ENCODE measurements at places on chromosomes 16 and 17.

DNA sequence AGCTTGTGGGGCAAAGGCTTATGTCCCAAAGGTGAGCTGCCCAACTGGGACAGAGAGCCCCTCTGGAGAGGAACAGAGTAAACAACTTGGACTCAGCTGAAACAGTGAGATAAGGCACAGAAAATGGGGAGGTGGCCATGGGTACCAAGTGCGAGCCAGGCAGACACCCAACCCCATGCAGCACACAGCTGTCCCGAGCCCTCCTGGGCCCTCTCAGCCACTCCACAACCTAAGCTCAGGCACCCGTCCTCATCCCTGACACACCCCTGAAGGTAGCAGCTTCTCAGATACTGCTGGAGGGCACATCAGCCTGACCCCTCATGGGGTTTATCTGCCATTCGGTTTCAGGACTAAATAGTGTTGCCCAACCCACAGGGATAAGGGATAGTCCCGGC, 4.8 kb upstream of the GFOD2 start:
- no peak for DNase-seq

- no peak for DNase-seq
Observed at GRCh38 chr16:53893731-53894435, 189.9 kb downstream of the FTO start.

- DNase-seq = no peak
Observed at GRCh38 chr17:18122990-18123753, 14.6 kb downstream of the MYO15A start.

DNA sequence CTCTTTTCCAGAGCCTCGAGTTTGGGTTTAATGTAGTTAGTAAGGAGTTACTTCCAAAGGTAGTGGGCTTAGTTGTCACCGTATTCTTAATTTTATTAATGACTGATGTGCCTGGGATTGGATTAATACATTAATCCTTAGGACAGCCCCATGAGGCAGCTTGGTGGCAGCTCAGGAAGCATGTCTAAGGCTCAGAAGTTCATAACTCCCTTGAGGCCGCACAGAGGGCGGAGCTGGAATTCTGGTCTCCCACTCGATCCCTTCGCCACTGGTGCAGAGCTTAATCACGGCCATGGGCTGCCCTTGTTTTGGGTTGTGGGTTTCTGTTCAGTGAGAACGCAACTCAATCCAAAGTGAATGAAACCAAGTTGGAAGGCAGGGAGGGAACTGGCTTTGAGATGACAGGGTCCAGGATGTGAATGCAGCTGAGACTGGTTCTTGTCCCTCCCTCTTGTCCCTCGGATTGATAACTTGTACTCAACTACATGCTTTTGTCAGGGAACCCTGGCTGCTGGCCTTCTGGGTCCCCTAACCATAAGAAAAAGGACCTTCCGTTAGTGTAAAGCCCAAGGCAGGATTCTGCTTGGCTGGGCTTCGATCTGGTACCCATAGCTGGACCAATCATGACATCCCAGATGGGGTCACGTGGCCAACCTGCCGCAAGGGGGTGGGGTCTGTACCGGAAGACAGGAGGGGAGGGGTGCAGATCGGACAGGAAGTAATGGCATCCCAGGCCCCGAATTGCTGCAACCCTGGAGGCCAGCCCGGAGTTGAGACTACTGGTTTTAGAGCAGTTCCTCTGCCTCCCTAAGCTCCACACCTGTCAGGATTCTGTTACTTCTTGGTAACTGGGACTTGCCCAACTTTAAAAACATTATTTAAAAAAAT, 45.4 kb downstream of the SNX20 start:
- DNase-seq = no peak

- DNase-seq = no peak
Observed at GRCh38 chr16:52353249-52353648, 193.7 kb downstream of the TOX3 start.

- no peak for DNase-seq
Observed at GRCh38 chr16:4375717-4376116, 4.1 kb downstream of the VASN start.

DNA sequence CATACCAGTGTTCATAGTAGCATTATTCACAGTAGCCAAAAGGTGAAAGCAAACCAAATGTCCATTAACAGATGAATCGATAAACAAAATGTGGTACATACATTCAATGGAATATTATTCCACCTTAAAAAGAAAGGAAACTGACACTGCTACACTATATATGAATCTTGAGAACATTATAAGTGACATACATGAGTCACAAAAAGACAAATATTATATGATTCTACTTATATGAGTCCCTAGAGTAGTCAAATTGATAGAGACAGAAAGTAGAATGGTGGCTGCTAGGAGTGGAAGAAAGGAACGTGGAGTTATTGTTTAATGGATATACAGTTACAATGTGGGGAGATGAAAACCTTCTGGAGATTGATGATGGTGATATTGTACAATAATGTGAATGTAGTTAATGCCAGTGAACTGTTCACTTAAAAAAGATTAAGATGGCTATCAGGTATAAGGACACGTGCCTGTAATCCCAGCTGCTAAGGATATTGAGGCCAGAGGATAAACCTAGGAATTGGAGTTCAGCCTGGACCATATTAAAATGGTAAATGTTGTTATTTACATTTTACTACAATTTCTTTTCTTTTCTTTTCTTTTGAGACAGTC, 20.2 kb upstream of the TRIM37 start:
- no peak for DNase-seq

DNA sequence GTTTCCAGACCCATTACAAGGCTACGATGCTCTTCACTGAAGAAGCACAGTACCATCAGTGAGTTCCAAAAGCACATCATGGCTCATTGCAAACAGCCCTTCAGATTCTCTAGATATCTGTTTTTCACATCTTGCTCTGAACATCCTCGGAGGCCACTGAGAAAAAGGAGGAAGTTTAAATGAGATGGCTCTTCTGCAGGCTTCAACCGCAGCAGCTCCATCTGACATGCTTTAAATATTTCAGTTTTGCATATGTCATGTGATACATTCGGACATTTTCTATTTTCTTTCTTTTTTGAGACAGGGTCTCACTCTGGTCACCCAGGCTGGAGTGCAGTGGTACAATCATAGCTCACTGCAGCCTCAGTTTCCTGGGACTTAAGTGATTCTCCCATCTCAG, 396.8 kb downstream of the NPIPA8 start:
- no peak for DNase-seq

GRCh38 chr16:67026570-67026969, 2.4 kb upstream of the CBFB start:
- no peak for DNase-seq

Data from esophagus squamous epithelium (tissue), 5 donors.